ENCODE measurements at places on chromosomes 4 and X.
A peak's percentile ranks its signal among the peaks of the same experiment; 100 is the strongest.

DNA sequence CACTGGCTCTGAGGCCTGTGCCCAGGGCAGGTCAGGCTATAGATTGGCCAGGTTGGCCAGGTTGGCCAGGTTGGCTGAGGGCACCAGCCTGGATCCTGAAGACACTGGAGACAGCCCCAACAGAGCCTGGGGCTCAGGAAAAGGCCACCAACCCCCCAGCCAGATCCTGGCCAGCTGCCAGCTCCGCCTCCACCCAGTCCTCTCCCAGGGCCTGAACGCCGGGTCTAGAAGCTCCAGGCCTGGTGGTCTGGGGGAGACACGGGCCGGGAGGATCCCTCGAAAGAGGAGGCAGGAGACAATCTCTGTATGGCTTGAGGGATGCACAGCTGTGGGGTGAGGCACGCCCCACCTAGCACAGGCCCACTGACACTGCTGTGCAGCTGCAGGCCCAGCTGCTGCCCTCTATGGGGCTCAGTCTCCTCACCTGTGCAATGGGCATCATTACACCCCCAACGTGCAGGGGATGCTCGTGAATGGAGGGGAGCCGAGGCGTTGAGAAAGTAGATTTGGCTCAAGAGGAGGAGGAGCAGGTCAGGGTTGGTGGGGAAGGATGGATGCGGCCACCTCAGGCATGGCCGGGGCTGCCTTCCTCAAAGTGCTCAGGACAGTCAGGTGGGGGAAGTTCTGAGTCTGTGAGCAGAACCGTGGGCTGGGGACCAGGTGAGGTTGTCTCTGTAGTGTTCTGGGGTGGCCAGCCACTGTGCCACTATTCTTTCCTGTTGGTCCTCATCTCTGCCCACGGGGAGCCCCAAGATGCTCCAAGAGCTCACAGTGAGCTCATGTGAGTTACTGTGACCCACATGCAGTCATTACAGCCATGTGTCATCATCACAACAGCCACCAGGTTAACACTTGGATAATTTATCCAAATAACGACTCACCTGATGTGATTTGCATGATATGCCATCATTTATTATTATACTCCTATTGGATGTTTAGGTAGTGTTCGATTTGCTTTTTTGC, 10.8 kb upstream of the GAGE10 start:
- H3K4me3 ChIP-seq = no peak overlapping the region
- H3K27ac ChIP-seq = no peak overlapping the region

- no peak overlapping the region for H3K27ac ChIP-seq
- H3K27me3 ChIP-seq = no peaks in the 10 kb centered on the region
- H3K36me3 ChIP-seq = no peaks in the 10 kb centered on the region
- no peak for DNase-seq
- H3K4me1 ChIP-seq = no peaks in the 10 kb centered on the region
- no peak overlapping the region for H3K4me3 ChIP-seq
These were observed 14.0 kb upstream of the SPOCK3 start for GRCh38 chr4:167248271-167248670.

DNA sequence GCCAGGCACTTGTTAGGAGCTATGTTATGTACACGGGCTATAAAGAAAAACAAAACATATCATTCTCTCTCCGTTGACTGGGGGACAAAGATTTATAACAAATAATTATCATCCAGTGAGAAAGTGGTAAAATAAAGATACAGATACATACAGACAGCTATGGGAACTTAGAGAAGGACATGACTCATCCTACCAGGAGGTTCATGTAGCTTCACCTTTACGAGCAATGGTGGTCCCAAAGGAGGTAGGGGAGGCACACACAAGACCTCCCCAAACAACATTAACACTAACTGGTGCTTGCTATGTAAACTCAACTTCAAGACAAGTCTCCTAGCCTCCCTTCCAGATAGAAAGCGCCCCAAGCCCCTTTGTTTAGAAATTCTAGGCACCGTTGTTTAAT, 8.9 kb downstream of the AMBN start:
- no peaks in the 10 kb centered on the region for H3K36me3 ChIP-seq
- no peak for DNase-seq
- no peak overlapping the region for H3K27ac ChIP-seq
- no peaks in the 10 kb centered on the region for H3K27me3 ChIP-seq

DNA sequence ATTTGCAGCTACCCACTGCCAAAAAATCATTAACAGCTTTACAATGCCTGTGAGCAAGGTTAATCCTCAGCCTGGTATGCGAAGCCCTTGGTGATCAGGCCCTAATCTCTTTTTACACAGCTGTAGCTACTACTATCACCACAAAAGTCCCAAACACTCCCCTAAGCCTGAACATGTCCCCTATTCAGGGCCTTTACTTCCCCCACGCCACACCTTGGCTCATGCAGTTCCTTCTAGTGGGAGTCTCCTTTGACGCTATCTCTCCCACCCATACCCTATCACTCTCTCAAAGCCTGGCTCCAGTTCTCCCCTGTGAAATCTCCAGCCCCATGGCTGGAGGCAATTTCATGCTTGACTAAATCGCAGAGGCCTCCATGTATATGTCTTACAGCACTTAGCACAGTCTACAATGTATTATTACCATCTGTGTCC, 90.6 kb upstream of the CBR4 start:
- no peaks in the 10 kb centered on the region for H3K27me3 ChIP-seq
- peak overlapping the region; percentile 67 for H3K27ac ChIP-seq
- peaks cover 5% of the 10 kb centered on the region for H3K36me3 ChIP-seq
- peaks cover 6% of the 10 kb centered on the region for H3K4me1 ChIP-seq
- DNase-seq = peak; percentile 21

- no peak overlapping the region for H3K4me3 ChIP-seq
- no peaks in the 10 kb centered on the region for H3K27me3 ChIP-seq
- DNase-seq = no peak
- no peak overlapping the region for H3K27ac ChIP-seq
- H3K36me3 ChIP-seq = no peaks in the 10 kb centered on the region
These were observed 667.2 kb downstream of the GRID2 start for GRCh38 chr4:92970996-92971395.

GRCh38 chr4:80011636-80012236, 61.3 kb downstream of the ANTXR2 start:
- no peaks in the 10 kb centered on the region for H3K4me1 ChIP-seq
- H3K27ac ChIP-seq = no peak overlapping the region
- DNase-seq = no peak

DNA sequence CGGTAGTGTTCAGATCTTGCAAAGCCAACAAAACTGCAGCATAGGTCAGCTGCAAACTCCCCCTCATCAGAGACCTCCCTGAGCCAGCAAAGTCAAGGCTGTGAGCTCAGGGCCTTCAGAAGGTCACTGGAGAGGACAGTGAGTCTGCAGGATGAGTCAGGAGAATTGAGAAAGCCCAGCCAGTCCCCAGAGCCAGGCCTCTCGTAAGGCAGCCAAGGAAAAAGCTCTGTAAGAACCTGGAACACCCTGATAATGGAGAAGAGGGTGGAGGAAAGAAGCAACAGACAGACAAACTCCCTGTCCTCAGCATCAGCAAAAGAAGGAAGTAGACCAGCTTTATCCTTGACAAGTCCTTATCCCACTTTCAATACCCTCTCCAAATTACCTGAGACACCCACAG, 33.0 kb downstream of the GRIA3 start:
- H3K4me3 ChIP-seq = no peak overlapping the region
- no peaks in the 10 kb centered on the region for H3K4me1 ChIP-seq
- no peak overlapping the region for H3K27ac ChIP-seq
- no peaks in the 10 kb centered on the region for H3K27me3 ChIP-seq
- no peaks in the 10 kb centered on the region for H3K36me3 ChIP-seq

GRCh38 chrX:111007238-111007637, 88.8 kb upstream of the PAK3 start:
- no peaks in the 10 kb centered on the region for H3K27me3 ChIP-seq
- H3K36me3 ChIP-seq = no peaks in the 10 kb centered on the region
- no peak overlapping the region for H3K27ac ChIP-seq

GRCh38 chr4:43374216-43374751, 481.8 kb downstream of the GRXCR1 start:
- H3K36me3 ChIP-seq = no peaks in the 10 kb centered on the region
- no peaks in the 10 kb centered on the region for H3K27me3 ChIP-seq
- H3K27ac ChIP-seq = no peak overlapping the region
- DNase-seq = no peak
- no peaks in the 10 kb centered on the region for H3K4me1 ChIP-seq
- H3K4me3 ChIP-seq = no peak overlapping the region

Measured in neuronal stem cell (in vitro differentiated cells).